Activated CD4-positive, alpha-beta T cell treated with anti-CD3 and anti-CD28 coated beads, Interleukin-2, amount 10 ng/mL, durations not matched to agents 7 days and 5 days (primary cell): ENCODE measurements at places on chromosomes 6 and 20. TPM values are rescaled to one million over a fixed set of nuclear protein-coding genes. Genes with fewer than 3 reads are reported as not detected.

GRCh38 chr6:148888856-148889255, 142.0 kb downstream of the UST start:
- H3K4me1 ChIP-seq, result no peaks in the 10 kb centered on the region
- no peak for DNase-seq
- no peaks in the 10 kb centered on the region for H3K36me3 ChIP-seq
- H3K27me3 ChIP-seq, result no peaks in the 10 kb centered on the region
- H3K4me3 ChIP-seq, result no peak overlapping the region

SHLD1 gene
- 12.4 TPM for total RNA-seq

DNA sequence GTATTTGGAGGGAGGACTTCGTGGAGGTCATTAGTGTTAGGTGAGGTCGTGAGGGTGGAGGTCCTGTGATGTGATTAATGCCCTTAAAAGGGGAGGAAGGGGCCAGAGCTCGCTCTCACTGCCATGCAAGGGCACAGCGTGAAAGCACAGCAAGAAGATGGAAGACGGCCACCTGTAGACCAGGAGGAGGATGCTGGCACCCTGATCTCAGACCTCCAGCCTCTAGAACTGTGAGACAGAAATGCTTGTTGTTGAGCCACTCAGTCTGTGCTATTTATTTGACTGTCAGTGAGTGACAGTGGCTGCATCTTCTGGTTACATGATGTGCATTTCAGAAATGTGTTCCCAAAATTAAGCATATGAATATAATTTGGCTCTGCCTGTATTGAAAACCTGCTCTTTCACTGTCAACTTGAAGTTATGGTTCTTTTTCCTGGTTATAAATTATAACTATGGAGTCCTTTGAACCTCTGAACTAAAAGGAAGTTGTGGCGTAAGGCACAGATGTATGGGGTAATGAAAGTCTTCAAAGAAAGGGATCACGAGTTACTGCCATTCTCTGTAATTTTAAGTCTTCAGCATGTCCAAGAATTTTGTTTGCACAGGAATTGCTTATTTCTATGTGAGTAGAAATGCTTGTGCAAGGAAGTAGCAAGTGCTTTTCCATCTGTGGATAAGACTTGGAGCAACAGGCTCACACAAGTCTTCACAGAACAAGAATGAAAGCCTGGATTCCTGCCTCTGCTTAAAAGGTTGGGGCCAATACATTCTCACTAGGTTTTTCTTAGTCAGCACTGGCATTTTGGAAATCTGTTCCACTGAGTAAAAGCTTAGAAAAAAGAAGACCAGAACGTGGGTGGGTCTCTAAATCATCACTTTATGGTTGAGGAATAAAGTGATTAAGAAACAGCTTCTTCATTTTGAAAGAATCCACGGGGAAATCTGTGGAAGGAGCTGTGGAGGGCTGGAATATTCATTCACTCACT, 10.3 kb downstream of the PPP1R14C start:
- peaks cover 22% of the 10 kb centered on the region for H3K4me1 ChIP-seq
- no peaks in the 10 kb centered on the region for H3K36me3 ChIP-seq
- H3K27ac ChIP-seq, result no peak overlapping the region
- DNase-seq, result no peak
- peaks cover 55% of the 10 kb centered on the region for H3K27me3 ChIP-seq

NOTCH4 gene
- total RNA-seq, result 0.27 TPM

- H3K4me1 ChIP-seq, result peaks cover 49% of the 10 kb centered on the region
- peaks cover 2% of the 10 kb centered on the region for H3K27me3 ChIP-seq
- peak overlapping the region; percentile 16 for H3K27ac ChIP-seq
- H3K36me3 ChIP-seq, result peaks cover 30% of the 10 kb centered on the region
These were observed 6.4 kb upstream of the LY86 start for GRCh38 chr6:6582131-6582530.

- no peak overlapping the region for H3K27ac ChIP-seq
- no peaks in the 10 kb centered on the region for H3K27me3 ChIP-seq
- peaks cover 17% of the 10 kb centered on the region for H3K4me1 ChIP-seq
- no peak overlapping the region for H3K4me3 ChIP-seq
- DNase-seq, result no peak
- H3K36me3 ChIP-seq, result peaks cover 71% of the 10 kb centered on the region
These were observed 60.6 kb downstream of the IGF2R start for GRCh38 chr6:160029525-160029924.

- H3K4me3 ChIP-seq, result no peak overlapping the region
- H3K4me1 ChIP-seq, result peaks cover 2% of the 10 kb centered on the region
- no peaks in the 10 kb centered on the region for H3K36me3 ChIP-seq
- H3K27me3 ChIP-seq, result peaks cover 15% of the 10 kb centered on the region
- no peak overlapping the region for H3K27ac ChIP-seq
These were observed 32.7 kb downstream of the CFAP61 start for GRCh38 chr20:20085071-20085470.

GRCh38 chr6:162289972-162290371, 437.6 kb downstream of the PRKN start:
- no peak overlapping the region for H3K4me3 ChIP-seq
- H3K36me3 ChIP-seq, result no peaks in the 10 kb centered on the region
- H3K27me3 ChIP-seq, result no peaks in the 10 kb centered on the region
- no peak for DNase-seq
- H3K4me1 ChIP-seq, result no peaks in the 10 kb centered on the region

GRCh38 chr6:45445749-45446549, 68.2 kb upstream of the SUPT3H start:
- H3K27me3 ChIP-seq, result no peaks in the 10 kb centered on the region
- peaks cover 72% of the 10 kb centered on the region for H3K4me1 ChIP-seq
- peaks cover 36% of the 10 kb centered on the region for H3K36me3 ChIP-seq
- H3K4me3 ChIP-seq, result no peak overlapping the region

DNA sequence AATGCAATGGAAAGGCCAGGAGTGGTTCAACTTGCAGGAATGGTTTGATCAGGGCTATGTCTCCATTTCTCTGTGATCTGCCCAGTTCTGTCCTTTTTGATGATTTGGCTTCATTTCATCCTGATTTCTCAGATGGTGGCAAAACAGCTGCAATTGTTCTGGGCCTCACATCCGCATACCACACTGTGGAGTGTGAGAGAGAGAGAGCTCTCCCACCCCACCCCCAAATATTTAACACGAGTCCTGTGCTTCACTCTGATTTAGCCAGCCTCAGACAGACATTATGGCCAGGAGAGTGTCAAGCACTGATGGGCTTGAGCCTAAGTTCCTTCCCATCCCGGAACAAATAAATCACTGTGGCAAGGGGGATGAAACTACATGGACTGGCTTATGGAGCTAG, 284.6 kb downstream of the CDC5L start:
- no peak for DNase-seq
- no peak overlapping the region for H3K4me3 ChIP-seq
- H3K36me3 ChIP-seq, result no peaks in the 10 kb centered on the region
- no peak overlapping the region for H3K27ac ChIP-seq
- peaks cover 7% of the 10 kb centered on the region for H3K27me3 ChIP-seq

HLA-F gene
- 372 TPM for total RNA-seq

- H3K4me1 ChIP-seq, result no peaks in the 10 kb centered on the region
- no peak for DNase-seq
- peaks cover 2% of the 10 kb centered on the region for H3K27me3 ChIP-seq
- peaks cover 3% of the 10 kb centered on the region for H3K36me3 ChIP-seq
These were observed 41.9 kb downstream of the SYCP2 start for GRCh38 chr20:59891581-59891980.
